ENCODE measurements at places on chromosomes 4 and X.

DNA sequence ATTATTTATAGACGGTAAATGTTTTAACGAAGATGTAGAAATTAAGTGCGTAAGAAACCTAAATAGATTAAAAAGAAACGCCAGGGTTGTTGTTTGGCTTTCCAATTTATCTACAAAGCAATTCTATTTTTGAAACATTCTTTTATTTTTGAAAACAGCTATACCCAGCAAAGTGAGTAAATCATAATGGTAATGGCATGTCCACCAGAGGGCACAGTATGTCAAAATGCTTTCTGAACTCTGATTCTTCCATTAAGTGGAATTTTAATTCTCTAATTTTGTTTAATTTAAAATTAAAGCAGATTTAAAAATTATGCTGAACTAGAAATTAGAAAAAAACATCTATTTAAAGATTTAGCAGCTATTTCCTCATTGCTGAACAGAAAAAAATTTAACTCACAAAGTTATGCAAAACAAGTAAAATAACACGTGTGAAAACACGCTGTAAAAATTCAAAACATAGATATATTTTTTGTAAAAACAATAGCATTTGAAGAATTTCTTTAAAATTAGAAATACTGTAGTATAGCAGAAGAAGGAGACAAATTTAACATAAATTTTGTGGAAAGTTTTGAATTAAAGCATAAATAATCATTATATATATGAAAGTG, 26.5 kb downstream of the RASSF6 start:
- DNase-seq: peak; percentile 27

DNA sequence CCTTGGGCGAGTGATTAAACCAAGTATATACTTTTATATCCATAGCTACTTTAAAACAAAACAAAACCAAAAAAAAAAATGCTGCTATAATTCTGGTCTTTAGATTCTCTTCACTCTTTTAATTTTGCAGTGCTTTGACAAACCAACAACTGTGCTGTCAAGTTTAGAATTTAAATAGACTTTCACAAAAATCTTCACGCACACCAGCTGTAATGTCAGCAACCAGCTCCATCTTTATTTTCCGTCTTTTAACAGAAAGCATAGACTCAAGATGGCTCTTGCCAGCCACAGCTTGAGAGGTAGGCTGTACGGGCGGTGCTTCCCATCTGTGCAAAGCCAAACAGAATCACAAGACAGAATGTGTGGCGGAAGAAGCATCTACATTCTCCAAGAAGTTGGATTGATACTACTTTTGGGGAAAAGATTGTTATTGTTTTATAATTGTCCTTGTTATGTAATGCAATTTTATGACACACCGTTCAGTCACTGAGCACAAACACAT, 388.3 kb upstream of the MAGEC2 start:
- no peak for DNase-seq

DNA sequence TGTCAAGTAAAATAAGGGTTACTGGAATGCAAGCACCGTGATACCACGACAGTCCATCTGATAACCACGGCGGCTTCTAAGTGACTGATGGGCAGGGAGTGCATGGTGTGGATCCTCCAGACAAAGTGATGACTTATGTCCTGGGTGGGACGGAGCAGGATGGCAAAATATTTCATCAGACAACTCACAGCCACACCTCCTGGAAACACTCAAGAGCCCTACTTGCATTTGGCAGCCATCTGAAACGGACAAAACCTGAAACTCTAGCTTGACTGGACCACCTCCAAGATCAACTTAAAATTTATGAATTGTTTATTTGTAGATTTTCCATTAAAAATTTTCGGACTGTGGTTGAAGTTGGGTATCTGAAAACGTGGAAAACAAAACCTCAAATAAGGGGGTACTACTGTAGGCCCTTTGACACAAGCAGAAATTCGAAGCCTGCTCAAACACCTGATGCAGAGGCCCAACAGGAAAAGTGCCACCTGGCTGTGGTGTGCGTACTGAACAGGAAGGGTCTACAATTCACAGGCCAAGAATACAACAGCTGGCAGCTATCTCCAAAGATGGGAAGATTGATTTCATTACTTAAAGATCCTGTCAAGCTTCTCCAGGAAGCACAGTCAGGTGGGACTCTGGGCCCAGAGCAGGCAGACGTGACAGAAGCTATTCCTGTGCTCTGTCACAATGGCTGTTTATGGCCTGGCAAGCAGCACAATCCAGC, 26.0 kb downstream of the LRIT3 start:
- DNase-seq: no peak

- DNase-seq: peak; percentile 76
These were observed 47.8 kb upstream of the HSD17B10 start for GRCh38 chrX:53481816-53482465.

GRCh38 chr4:55830716-55831115, 11.1 kb downstream of the EXOC1L start:
- no peak for DNase-seq

DNA sequence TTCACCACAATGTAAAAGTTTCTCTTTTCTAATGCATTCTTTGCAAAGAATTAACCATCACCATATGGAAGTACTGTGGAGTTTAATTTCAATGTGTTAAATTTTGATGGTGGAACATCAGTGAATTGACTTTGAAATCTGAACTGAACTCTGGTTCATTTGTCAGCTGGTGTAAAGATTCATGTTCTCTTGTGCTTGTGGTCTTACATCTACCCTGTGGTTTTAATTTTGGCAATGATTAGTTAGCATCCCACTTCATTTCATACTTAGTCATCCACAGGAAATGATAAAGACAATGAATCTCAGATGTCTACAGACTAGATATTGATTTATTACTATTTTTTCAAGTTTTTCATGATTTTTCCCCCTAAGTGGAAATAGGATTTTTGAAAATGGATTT, 77.8 kb downstream of the GRID2 start:
- no peak for DNase-seq

- DNase-seq: no peak
These were observed 4.6 kb downstream of the MMAA start for GRCh38 chr4:145623831-145624230.

DNA sequence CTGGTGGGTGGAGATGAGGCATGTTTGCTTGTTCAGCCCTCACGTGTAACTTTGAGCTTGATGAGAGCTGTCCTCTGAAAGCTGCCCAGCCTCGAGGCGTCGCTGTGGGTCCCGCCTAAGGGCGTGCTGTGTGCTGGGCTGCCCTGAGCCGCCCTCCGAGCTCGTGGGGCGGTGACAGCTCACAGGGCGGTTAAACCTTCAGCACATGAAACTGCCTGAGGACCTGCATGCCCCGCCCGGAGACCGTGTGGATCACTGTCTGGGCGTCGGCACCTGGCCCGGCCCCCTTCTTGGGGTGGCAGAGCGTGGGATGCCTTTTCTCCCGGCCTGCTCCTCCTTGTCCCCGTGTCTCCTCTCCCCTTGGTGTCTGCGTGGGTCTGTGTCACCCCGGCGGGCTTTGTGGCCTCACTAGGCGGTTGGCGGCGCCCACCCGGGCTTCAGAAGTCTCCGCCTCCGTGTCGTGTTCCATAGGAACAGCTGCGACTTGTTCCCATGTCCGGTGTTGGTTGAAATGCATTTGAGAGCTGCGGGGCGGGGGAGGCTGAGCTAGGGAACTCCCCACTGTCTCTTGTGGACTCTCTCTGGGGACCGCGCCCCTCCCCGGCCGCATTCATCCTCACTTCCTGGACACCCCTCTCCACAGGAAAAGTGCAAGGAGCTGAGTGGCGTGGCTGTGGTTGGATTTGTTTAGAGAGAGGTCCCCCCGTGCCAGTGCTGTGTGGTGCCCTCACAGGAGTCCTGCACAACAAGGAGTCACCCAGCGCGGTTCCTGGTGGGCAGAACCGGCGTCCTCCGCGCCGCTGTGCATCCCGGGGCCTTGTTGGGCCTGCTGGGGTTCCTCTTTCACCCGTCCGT, 6.8 kb downstream of the AKAP17A start:
- no peak for DNase-seq

DNA sequence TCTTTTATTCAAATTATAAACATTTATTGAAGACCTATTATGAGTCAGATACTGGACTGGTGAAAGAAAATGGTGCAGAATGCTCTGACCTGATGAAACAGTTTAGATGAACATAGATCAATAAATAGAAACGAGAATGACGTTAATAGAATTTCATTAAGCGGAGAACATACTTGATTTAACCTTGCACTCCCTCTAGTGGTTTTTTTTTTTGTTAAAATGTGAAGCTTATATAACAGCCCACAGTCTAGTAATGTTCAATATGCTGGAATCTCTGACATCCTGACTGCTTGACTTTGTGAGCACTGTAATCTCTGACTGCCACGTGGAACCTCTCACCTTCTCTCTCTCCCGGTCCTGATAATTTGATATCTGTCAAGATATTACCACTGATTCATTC, 32.3 kb downstream of the HDAC8 start:
- DNase-seq: no peak

DNA sequence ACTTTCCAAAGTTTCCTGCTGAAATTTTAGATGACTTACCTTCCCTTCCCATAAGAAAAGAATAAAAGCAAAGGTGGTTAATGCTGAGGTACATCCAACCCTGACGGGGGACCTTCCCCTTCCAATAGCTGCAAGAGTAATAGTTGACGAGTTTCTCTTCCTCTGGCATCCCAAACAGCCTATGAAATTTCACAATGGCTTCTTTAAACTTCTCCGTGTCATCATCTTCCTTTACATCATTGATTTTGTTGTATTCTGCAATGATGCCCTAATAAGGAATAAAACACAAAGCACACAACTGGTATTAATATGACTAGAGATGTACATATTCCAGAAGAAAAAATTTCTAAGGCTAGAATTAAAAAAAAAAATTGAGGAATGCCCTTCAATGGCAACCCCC, 76.6 kb downstream of the TBC1D9 start:
- no peak for DNase-seq

DNA sequence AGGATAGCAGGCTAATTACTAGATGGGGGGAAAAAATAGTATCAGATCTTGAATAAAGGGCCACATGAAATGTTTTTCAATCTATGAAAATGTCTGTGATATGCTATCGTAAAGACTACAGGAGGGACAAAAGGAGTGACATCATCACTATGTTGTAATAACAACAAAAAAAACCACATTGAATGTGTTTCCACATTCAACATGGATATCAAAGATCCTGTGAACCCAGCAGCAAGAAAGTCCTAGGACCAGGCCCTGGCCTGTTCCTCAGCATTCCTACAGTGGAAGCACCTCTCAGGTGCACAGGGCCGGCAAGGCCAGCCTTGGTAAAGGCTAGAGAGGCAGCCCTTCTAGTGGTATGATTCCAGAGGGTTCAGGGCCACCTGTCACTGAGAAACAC, 118.3 kb downstream of the RELL1 start:
- no peak for DNase-seq

DNA sequence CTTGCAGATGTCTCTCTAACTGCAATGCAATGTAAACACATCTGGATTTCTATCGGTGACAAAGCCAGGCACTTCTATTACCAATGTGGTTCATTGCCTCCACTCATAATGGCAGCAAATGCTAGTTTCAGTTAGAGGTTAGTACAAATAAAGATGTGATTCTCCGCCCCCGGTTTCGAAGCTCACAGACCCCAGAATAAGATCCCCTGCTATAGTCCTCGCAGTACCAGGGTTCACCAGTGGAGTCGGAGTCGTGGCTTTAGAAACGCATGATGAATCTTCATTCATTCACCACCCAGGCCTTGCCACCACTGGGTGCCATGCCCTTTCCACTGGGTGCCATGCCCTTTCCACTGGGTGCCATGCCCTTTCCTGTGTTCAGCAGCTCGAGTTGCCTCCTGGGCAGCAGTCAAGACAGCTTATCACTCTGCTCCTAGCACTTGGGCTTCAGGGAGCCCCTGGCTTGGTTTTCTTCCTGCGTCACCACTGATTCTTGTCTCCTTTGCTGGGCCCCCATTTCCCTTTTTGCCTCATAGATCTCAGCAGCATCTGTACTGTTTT, 3.5 kb upstream of the NAA10 start:
- no peak for DNase-seq

DNA sequence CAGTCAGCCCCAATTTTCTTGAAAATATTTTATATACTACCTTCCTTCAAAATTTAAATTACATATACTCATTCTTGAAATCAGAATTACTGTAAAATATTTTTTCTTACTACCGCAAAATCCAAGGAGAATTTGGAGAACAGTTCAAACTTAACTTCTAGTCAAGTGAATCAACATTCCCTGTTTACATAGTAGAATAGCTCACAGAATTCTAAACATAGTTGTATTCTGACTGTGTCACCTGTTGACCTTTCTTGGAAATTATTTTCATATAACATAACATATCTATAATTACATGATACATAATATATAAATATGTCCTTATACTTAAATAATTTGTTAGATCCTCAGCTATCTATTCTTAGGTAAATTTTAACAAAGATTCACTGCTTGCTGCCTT, 31.0 kb upstream of the FGF5 start:
- no peak for DNase-seq

GRCh38 chrX:73562458-73562857, 539 bp upstream of the CHIC1 start:
- DNase-seq: no peak

GRCh38 chrX:153526042-153526441, 8.6 kb downstream of the ATP2B3 start:
- DNase-seq: no peak

DNA sequence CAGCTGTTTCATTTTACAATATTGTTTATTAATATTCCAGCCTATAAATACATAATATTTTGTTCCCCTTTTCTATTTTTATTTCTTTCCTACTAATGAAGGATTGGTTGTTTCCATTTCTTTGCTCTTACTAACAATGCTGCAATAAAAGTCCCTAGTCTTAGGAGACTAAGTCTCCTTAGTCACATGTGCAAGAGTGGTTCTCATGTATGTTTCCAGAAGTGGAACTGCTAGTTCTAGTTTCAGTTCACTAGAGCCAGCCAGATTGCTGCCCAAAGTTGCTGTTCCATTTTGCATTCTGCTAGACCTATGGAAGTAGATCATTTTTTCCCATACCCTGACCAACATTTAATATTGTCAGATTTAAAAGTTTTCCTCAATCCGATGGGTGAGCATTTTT, 44.3 kb downstream of the CNGA1 start:
- no peak for DNase-seq

- no peak for DNase-seq
These were observed 24.3 kb downstream of the TRPC5 start for GRCh38 chrX:112058255-112058654.

DNA sequence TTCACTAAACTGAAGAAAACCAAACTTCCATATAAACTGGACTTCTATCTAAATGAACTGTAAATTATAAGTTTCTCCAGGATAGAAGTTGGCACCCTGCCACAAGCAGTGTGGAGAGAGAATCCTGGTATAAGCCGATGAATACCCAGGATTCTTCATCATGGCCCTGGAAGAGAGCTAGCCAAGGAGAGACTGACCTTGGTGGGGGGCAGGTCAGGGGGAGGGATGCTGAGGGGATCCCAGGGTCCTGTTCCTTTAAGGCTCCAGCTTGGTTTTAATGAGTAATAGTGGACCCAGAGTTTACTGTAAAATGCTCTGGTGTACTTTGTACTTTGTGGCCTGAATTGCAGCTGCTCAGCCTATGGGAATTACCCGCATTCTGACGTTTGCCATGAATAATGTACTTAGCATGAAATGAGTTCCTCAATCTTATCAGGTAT, 16.9 kb downstream of the RASSF6 start:
- no peak for DNase-seq
